ENCODE measurements at places on chromosomes 5 and 9.

DNA sequence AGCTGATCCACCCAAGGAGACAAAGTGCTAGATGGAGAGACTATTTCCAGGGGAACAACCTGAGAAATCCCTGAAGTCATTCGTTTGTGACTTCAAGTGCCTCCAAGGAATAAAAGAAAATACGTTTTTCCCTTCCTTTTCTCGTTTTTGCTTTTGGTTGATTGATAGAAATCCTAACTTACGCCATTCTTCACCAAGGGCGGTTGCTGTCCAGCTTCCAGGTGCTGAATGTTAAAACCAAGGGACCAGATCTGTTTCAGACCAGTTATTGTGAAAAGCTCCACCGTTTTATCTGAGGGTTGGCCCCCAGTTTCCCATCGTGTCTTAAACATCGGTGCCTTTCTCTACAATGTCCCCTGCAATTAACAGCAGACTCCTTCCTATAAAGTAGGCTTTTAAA lies 600.7 kb upstream of the SGCD start:
- DNase-seq, result peak; percentile 19

DNA sequence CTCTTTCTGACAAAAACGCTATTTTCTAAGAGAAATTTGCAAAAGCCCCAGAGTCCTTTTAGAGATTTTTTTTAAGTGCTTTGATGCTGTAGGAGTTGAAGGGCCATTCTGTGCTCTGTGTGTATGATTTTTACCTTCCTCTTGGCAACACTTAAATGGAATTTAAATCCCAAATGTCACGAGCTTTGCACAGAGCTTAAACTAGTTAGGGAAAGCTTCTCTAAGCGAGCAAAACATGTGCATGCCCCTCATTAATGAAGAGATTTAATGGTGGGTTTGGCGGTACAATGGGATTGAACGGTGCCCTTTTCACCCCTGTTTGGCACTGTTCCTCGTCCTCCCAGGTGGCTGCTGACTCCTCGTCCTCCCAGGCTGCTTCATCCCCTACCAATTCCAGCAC lies 220.7 kb downstream of the DRD1 start:
- no peak for DNase-seq

GRCh38 chr5:52993367-52993766 lies 4.2 kb downstream of the ITGA2 start:
- DNase-seq, result no peak

DNA sequence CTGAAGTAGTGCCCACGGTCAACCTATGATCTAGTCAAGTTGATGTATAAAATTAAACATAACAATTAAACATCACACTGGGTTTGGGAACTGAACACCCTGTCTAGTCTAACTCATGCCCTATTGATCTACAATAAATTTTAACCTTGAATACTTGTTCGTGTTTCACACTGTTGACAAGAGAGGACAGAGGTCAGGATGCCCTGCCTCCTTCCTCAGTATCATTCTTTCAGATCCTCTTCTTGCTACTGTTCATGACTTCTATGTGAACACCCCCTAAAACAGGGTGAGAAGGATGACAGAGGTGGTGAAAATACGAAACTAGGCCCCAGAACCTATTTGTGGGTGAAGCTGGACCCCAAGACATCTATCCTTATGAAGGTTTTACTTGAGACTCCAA lies 8.1 kb upstream of the MAT2B start:
- no peak for DNase-seq

DNA sequence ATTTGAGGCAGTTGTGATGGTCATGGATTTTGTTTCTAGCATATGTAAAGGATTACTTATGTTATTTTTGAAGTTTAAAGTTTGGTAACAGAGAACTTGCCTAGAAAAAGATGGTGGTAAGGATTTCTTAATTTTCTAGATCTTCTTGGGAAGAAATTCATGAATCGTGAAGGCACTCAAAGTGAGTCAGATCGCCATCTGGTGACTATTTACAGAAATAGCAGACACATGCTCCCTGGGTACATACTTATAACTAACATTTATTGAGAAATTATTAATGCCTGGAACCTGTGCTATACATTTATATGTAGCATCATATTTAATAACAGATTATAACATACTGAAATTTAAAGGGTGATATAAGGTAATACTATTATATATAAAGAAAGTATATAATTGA lies 299.7 kb downstream of the IZUMO3 start:
- no peak for DNase-seq

GRCh38 chr5:25020454-25020853 lies 375.7 kb upstream of the CDH10 start:
- no peak for DNase-seq

- no peak for DNase-seq
Observed at GRCh38 chr5:6950860-6951259, 237.6 kb downstream of the TENT4A start.

- no peak for DNase-seq
Observed at GRCh38 chr5:88885002-88885401, 2.0 kb upstream of the MEF2C start.

GRCh38 chr5:61409568-61409967 lies 77.5 kb downstream of the ZSWIM6 start:
- no peak for DNase-seq

GRCh38 chr5:95770830-95771708 lies 39.9 kb downstream of the RHOBTB3 start:
- DNase-seq, result peak; percentile 50

GRCh38 chr5:1103505-1104326 lies 8.1 kb downstream of the SLC12A7 start:
- peak; percentile 81 for DNase-seq

GRCh38 chr9:124248066-124248465 lies 9.7 kb upstream of the NEK6 start:
- no peak for DNase-seq

GRCh38 chr9:86166546-86166945 lies 67.2 kb upstream of the GOLM1 start:
- no peak for DNase-seq

GRCh38 chr5:95385334-95385733 lies 5.8 kb upstream of the FAM81B start:
- no peak for DNase-seq

DNA sequence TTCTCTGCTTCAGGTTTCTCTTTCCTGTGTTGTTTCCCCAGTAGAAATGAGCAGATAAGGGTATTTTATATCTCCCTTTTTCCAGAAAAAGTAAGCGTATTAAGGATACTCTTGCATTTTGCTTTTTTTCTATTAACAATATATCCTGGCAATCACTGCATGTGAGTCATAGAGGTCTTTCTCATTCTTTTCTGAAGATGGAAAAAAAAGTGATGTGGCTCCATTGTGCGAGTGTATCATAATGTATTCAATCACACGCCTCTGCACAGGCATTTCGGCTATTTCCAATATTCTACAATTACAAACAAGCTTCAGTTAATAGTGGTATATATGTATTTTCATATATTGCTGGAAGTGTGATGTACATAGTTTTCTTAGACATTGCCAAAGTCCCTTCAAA lies 155.9 kb downstream of the MED27 start:
- no peak for DNase-seq

GRCh38 chr5:15338546-15338945 lies 161.4 kb upstream of the FBXL7 start:
- DNase-seq, result no peak

- DNase-seq, result no peak
Observed at GRCh38 chr9:98804083-98804482, 3.4 kb upstream of the GALNT12 start.

DNA sequence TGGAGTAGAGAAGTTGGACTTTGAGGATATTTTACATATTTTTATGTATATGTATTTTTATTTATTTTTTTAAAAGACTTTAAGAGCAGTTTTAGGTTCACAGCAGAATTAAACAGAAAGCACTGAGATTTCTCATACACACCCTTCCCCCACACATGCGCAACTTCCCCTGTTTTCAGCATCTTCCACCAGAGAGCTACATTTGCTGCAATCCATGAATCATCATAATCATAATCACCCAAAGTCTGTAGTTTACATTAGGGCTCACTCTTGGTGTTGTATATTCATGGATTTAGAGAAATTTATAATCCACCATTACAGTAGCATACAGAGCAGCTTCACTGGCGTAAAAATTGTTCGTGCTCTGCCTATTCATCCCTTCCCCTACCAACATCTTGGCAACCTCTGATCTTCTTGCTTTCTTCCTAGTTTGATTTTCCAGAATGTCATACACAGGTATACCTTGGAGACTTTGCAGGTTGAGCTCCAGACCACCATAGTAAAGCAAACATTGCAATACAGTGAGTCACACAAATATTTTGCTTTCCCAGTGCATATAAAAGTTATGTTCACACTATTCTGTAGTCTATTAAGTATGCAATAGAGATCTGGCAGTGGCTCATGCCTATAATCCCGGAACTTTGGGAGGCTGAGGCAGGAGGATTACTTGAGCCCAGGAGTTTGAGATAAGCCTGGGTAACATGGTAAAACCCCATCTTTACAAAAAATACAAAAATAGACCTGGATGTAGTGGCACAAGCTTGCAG lies 9.6 kb upstream of the CCDC171 start:
- DNase-seq, result no peak

- no peak for DNase-seq
Observed at GRCh38 chr9:4495537-4495936, 5.3 kb downstream of the SLC1A1 start.

GRCh38 chr9:131868766-131869165 lies 128.9 kb upstream of the RAPGEF1 start:
- no peak for DNase-seq

- no peak for DNase-seq
Observed at GRCh38 chr9:95090871-95091577, 226.5 kb downstream of the FANCC start.

DNA sequence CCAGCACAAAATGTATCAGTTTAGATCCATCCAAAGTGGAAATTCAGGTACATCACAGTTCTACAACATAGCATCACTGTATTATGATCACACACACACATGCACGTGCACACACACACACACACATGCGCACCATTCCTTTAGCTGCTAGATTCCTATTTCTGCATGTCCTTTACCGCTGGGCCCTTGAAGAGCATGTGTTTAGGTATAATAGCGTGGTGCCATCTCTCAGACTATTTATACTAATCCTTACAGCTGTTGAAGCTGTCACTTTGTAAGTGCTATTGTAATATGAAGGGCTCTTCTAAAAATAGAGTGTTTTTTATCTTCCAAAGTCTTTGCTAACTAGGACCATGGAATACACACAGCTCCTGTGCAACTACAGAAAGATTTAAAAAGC lies 308.8 kb upstream of the TRPC7 start:
- no peak for DNase-seq

DNA sequence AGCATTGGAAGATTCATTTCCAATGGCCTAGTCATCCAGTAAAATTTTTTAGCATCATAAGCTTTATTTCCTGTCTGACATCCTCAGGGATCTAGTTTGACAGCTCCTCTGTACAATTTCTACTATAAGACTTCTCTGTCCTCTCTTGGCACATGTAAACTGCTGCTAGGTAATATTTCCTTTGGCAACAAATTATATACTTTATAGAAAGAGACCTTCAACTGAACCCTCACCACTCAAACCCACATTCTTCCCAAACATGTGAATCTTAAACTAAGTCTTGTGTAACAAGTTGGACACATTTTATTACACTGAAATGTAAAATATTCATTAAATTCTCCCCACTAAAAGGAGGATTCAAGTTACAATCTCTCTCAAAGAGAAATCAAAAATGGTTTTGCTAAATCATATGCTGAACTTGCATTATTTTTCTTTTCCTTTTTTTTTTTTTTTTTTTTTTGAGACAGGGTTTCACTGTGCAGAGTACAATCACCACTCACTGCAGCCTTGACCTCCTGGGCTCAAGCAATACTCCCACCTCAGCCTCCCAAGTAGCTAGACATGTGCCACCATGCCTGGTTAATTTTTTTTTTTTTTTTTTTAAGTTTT lies 36.9 kb downstream of the SCAI start:
- no peak for DNase-seq

GRCh38 chr9:135562235-135562745 lies 734 bp downstream of the PAEP start:
- DNase-seq, result no peak

GRCh38 chr5:178204935-178205748 lies 809 bp downstream of the HNRNPAB start:
- DNase-seq, result peak; percentile 79

DNA sequence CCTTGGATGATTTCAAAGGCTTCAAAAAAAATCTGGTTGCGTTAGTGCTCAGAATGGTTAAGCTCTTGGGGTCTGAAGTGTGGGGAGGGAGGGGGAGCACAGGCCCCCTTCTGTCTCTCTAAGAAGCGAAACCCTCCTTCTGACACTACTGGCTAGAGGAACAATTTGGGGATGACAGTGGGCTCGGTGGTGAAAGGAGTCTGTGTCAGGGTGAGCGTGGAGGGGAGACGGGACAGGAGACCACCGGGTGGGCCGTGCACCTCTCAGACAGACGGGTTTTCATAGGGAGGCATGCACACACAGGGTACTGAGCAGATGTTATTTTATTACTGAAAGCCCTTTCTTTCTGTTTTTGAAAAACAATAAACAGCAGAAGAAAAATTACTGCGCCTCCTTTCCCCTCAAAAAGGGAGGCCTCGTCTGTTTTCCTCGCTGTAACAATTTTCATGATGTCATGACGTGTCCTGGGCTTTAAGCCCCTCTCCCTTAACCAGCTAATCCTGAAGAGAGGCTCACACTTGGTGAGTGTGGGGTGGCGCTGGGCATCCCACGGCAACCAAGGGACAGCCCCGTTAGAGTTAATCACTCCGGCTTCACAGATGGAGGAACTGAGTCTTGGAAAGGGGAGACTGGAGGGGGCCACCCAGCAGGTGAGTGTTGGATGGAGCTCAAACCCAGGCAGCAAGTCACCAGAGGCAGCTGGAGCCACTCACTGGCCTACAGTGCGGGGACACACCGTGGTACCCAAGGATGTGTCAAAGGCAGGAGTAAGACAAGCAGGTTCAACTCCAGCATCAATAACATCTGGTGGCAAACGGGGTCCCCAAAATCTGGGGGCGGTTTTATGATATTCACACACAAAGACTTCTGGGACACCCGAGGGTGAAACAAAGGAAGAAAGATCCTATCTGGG lies 53.4 kb downstream of the PTCH1 start:
- DNase-seq, result no peak

- DNase-seq, result peak; percentile 72
Observed at GRCh38 chr9:120875954-120876841, 790 bp downstream of the PHF19 start.

DNA sequence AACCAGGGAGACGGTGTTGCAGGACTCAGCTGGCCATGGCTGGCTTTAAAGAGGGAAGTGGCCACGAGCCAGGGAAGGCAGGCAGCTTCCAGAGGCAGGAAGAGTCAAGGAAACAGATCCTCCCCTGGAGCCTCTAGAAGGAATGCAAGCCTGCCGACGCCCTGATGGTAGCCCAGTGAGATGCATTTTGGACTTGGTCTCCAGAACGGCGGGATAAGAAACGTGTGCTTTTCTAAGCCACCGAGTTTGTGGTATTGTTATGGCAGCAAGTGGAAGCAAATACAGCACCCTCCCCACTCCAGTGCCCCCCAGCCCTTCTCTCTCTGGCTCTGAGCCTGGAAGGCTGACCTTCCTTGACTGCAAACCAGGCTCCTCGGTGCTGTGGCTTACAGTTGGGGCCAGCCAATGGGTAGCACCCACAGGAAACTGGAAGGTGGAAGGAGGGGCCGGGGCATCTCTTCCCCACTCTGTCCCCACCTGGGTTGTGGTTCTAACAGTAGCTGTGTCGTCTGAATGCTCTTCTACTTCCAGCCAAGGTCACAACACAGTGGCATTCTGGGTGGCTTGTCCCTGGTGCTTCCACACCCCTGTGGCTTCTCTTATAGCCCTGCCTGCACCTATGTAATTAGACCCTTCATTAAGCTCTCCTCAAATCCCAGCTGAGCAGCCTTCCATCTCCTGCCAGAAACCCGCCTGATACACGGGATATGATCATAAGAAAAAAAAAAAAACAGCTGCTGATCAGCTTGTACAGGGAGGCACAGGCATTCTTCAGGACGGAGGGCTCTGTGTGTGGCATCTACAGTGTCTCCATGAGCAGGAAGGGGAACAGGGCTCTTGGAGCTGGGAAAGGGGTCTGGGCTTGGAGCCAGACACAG lies 29.9 kb upstream of the UNC5A start:
- no peak for DNase-seq
